Motor neuron (in vitro differentiated cells): ENCODE measurements at places on chromosomes 5 and 9. TPM values are rescaled to one million over a fixed set of nuclear protein-coding genes. Genes with fewer than 3 reads are reported as not detected.

DNA sequence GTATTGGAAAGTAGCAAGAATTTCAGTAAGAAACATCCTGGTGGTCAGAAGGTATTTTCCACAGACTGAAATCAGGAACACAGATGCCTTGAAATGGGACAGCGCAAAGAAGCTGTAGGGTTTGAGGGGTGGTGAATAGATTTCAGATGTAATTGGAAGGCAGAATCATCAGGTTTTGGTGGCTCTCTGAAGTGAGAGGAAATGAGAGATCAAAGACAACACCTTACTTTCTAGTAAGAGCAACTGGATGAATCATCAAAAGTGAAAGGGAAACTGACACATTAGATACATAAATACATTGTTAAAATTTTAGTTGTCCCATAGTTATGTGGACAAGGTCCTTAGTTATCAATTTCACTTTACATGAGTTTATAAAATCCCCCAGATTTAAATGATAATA, 188.2 kb upstream of the SLC27A6 start:
- ATAC-seq = no peak

DNA sequence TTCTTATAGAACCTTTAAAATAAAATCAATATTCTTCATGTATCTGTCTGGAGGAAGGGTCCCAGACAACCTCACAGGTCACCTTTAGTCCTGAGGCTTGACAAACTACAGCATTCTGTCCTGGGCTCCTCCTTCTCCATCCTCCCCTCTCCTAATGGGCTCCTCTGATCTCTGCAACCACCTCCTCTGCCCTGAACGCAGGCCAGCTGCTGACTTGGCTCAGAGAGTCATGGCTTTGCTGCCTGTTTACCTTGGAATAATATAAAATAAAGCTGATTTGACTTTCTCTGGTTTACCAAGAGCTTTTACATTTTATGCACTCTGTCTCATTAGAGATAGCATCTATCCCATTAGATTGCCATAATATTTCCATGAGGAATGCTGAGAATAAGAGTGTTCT, 159.4 kb downstream of the SEMA6A start:
- ATAC-seq = no peak

DNA sequence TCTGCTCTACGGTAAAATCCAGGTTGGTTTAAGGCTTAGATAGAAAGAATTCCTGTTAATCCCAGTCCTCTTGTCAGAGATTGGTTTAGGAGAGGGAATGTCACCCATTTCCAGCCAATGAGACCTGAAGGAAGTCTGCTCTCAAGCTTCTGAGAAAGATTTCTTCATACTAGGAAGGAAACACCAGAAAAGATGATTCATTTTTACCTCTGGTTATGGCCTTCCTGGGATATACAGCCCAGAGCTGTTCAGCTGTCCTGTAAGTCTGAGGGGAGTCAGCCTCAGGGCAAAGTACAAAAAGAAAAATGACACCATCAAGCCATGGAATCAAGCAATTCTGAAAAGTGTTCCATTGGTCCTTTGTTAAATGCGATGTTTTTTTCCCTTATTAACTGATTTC, 18.6 kb upstream of the CFAP95 start:
- no peak for ATAC-seq

- ATAC-seq = no peak
These were observed 34.5 kb downstream of the DAB2IP start for GRCh38 chr9:121685795-121686377.

Gene KIAA1191
- 111 and 117 TPM in 2 replicates for total RNA-seq
